ENCODE measurements at places on chromosomes 5 and 9.

DNA sequence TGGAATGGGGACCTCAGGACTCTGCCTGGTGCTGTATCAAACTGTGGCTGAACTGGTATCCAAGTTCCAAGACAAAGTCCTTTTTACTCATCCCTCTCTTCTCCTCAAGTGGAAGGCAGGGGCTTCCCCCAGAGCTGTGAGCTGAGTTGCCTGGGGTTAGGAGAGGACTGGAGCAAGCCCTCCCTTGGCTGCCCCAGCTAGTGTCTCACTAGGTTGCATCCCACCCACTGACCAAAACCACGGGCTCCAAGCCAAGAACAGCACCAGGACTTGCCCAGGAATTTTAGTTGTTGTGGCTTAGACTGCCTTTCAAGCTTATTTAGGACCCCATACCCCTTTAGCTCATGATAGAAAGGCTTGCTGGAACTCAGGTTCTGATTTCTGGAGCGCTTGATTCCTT lies 158.7 kb upstream of the TNC start:
- DNase-seq = no peak

DNA sequence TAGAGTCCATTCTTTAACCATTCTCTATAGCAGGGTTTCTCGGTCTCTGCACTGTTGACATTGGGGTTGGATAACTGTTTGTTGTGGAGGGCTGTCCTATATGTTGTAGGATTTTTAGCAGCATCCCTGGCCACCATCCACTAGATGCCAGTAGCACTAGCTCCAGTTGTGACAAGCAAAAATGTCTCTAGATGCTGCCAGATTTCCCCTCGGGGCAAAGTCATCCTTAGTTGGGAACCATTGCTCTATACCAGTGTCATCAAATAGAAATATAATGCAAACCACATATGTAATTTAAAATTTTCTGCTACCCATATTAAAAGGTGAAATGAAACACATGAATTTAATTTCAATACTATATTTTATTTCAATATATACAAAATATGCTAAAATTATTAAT lies 2.9 kb downstream of the TTC23L start:
- no peak for DNase-seq

GRCh38 chr5:88207575-88207974 lies 61.1 kb downstream of the TMEM161B start:
- DNase-seq = no peak

GRCh38 chr5:90446961-90447360 lies 27.6 kb downstream of the MBLAC2 start:
- no peak for DNase-seq

DNA sequence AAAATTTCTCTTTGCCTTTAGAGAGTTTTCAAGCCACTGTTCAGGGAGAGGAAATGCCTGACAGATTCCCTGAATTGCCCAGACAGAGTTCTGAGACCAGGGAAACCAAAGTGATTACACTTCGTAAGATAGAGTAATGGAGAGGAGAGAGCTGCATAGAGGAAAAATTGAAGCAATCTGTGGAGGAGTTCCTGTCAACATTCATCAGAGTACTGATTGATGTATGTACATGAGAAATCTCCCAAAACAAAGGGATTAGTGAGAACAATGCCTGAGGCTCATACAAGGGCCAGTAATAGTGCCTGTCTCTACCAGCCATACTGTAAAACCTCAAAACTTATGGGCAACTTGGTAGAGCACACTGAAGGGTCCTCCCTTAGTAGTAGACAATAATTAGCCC lies 79.0 kb upstream of the TRIM32 start:
- no peak for DNase-seq

GRCh38 chr5:110702704-110703103 lies 23.8 kb downstream of the TMEM232 start:
- no peak for DNase-seq

All from CMK (cell line).